ENCODE measurements at places on chromosomes 12 and 14.

GRCh38 chr14:56417173-56417572 lies 162.4 kb upstream of the TMEM260 start:
- no peak for DNase-seq

DNA sequence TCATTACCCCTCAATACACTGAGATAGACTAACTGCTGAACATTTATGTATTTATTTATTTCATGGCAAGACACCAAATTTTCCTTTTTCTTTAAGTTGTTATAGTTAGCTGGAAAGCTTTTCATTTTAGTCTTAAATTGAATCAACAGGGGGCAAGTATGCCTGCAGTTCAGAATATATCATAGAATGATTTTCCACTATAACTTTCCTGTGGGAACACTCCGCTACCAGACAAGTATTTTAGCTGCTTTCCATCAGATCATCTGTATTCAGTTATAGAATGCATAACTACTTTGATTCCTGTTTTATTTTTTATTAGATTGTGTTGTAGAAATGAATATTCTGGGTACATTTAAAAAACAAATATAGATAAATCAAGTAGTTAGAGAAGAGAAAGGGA lies 102.0 kb downstream of the SLC6A15 start:
- DNase-seq = no peak

GRCh38 chr14:76098047-76098446 lies 53.7 kb upstream of the GPATCH2L start:
- DNase-seq = no peak

- DNase-seq = no peak
Observed at GRCh38 chr12:106285982-106286381, 16.6 kb upstream of the TCP11L2 start.

GRCh38 chr14:105682956-105683570 lies 156.7 kb downstream of the TMEM121 start:
- DNase-seq = no peak

DNA sequence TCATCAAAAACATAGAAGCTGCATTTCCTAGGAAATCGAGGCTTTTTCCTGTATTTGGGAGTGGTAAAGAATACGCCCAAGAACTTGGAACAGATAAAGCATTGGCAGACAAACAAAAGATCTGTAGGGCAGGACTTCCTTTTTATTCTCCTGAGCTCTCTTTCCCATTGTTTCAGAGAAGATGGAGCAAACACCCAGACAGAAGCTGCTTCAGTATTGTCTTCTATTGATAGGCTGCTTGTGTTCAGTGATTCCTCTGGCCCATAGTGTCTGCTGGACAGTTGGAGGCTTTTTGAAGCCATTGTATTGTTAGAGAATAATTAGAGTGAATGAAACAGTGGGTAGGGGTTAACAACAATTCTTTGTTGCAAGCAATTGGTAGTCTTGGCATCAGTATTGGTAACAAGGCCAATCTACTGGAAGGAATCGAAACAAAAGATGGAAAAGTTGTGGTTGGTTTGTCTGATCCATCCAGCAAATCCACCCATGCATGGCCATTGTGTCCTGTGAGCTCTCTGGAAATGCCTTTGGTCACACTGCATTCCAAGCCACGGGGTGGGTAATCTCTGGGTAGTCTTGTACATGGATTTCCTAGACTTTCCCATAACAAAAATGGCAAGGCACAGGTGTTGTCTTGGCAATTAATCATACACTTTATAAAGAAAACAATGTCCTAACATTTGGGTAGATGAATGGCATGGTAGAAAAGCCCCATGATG lies 424.8 kb downstream of the RAD51B start:
- no peak for DNase-seq

DNA sequence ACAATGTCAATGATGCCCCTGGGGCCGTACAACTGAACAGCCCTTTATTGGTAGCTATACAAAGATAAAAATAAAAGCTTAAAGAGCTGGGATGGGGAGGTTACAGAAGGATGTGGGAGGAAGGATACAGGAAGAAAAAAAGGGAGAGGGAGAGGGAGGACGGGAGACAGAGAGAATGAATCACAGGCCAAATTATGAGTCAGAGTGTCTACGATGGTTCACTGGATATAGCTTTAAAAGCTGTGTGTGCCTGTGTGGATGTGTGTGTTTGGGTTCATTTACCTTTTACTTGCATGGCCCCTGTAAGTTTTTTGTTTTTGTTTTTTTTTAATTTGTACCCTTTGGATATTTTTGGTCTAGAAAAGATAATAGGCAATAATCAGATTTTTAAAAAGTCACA lies 111.9 kb downstream of the CCDC60 start:
- DNase-seq = no peak

DNA sequence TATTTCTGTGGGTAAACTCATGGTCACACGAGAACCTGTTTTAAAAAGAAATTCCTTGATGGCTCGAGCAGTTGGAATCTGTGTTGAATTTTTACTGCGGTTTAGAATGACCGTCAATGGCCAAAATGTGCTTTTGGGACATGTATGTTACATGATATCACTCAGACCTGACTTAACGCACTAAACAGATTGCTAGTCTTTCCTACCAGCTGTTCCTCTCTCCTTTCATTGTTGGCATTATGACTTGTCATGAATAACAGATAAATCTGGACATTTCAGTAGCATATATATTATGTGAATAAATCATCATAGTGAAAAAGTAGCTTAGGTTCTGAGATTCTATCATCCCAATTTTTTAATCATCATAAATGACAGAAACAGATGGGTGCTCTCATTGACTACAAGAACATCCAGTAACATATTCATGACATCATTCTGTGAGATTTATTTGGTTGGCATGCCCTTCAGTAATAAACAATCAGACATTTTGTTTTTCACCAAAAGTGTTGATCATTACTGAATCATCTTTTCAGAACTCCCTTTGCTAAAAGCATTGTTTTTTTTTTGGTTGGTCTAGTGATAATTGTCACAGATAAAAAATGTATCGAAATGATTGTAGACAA lies 57.9 kb upstream of the NAV3 start:
- no peak for DNase-seq

GRCh38 chr12:69324797-69325466 lies 23.2 kb upstream of the LYZ start:
- DNase-seq = peak; percentile 61

DNA sequence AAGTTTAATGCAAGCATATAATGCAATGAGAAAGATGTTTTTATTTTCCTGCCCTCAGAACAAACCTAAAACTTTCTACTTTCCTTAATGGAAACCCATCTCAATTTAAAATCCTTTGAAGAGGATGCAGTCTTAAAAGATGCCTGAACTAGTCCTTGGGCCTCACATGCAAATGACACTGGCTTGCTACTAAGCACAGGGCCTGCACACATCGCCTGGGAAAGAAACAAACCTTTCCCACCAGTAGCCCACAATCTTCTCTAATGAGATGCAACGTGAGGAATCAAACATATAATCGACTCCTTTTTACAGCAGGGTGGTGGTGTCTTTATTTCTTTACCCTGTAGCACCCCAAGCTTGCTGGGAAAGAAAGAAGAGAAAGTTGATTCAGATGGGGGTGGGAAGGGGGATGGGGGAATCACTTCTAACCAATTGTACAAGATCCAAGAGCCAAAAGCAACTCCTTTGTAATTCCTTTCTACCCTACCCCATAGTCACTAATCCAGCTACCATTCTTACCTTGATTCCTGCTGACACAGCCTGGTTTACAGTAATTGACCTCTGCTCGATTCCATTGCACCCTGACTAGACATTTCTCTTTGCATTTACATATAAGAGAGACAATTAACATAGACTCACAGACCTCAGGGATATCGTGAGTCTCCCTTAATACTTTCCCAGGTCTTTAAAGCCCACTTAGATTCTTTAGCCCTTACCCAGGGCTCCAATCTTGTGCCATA lies 69.5 kb upstream of the FERMT2 start:
- no peak for DNase-seq

DNA sequence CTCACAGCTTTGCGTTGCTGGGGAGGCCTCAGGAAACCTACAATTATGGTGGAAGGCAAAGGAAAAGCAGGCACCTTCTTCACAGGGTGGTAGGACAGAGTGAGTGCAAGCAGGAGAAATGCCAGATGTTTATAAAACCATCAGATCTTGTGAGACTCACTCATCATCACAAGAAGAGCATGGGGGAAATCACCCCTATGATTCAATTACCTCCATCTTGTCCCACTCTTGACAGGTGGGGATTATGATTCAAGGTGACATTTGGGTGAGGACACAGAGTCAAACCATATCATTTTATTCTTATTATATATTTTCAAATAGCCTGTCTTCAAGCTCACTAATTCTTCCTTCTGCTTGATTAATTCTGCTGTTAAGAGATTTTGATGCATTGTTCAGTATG lies 665.3 kb downstream of the TRHDE start:
- no peak for DNase-seq

GRCh38 chr14:54220071-54220703 lies 176.6 kb upstream of the CDKN3 start:
- DNase-seq = no peak

- DNase-seq = no peak
Observed at GRCh38 chr12:116263844-116264243, 13.6 kb downstream of the MED13L start.

GRCh38 chr14:80957613-80958012 lies 2.2 kb downstream of the TSHR start:
- no peak for DNase-seq

DNA sequence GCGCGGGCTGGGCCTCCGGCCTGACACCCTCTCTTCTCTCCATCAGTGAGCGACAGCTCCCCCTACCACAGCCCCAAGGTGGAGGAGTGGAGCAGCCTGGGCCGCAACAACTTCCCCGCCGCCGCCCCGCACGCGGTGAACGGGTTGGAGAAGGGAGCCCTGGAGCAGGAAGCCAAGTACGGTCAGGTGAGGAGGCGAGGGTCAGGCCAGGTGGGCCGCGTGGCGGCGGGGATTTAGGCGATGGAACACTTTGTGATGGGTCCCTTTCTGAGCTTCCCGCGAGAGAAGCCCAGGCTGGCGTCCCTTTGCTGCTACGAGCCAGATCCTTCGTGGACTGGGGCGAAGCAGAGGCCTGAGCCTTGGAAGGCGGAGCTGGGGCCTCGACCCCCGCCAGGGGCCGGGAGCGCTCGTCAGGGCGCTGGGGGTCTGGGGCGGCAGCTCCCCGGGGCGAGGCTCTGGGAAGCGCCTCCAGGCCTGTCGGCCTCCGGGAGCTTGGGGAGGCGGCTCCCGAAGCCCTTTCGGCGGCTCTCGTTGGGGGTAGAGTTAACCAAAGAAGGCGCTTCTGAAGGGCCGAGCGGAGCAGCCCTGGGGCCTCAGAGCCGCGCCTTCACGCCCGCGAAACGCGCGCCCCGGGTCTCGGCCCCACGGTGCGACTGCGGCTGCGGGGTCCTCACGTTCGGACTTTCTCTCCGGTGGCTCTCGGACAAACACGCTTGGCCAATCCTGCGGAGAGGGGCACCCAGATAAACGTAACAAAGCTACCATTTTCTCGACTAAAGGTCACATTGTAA lies 5.0 kb downstream of the PAX9 start:
- no peak for DNase-seq

- DNase-seq = no peak
Observed at GRCh38 chr12:50614167-50614759, 109.5 kb downstream of the DIP2B start.

DNA sequence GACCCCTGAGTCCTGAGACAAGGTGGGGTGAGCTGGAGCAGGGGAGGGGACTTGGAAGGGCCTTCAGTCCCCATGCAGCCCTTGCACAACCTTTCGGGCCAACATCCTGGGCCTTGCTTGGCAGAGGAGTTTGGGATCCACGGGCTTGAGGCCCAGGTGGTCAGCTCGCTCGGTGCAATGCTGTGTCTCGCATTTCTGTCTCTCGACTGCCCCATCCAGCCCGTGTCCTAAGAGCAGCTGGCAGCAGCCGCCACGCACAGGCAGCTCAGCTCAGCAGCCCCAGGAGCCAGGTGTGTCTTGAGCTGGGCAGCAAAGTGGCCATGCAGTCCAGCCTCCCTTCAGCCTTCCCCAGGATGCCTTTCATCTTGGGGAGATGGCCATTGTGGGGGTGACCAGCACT lies 10.8 kb downstream of the PACS2 start:
- DNase-seq = no peak

- DNase-seq = no peak
Observed at GRCh38 chr12:101459642-101460346, 15.3 kb upstream of the SPIC start.

- DNase-seq = no peak
Observed at GRCh38 chr12:78331753-78332152, 501.1 kb downstream of the NAV3 start.

DNA sequence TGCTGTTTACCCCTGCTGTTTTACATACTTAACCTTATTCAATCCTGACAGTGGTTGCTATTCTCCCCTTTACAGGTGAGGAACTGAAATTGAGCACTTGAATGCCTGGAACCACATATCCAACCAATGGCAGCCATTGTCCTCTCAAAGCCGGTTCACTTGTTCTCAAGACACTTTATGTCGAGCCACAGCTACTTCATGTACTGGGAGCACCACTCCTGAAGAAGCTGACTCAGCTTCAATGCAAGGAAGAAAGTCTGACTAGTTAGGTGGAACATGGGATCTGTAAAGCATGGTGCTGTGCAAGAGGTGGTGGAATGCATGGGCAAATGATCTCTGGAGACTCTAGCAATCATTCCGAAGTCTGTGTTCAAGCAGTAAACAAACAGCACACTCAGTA lies 113.9 kb upstream of the CPM start:
- DNase-seq = no peak

GRCh38 chr14:97180304-97181200 lies 383.4 kb downstream of the VRK1 start:
- no peak for DNase-seq

DNA sequence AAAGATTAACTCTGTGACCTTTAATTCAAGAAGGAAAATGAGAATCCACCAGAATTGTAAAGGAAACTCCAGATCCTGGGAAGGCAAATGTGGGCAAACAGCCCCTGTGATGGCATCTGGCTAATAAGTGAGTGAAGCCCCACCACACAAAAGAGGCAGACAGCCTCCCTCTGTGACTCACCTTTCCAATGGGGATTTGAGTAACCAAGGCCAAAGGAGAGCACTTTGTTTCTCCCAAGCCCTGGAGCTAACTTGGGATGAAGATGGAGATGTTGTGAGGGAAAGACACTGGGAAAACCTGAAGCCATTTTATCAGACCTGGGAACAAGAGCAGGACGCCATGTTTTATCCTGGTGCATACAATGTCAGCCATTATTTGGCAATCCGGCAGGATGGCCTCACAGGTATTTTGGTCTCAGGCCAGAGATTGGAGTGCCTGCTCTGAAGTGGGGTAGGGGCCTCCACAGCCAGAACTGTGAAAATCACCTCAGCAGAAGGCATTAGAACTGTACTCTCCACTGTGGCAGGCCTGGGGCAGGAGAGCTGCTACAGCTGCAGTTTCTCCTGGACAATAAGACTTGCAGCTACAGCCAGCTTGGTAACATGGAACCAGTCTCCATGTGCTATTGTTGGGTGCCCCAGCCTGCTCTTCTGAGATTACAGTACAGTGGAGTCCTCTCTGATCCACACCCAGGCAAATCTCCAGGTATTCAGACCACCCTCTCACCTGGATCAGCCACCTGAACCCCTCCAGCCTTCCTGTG lies 96.6 kb upstream of the PCED1B start:
- DNase-seq = no peak

DNA sequence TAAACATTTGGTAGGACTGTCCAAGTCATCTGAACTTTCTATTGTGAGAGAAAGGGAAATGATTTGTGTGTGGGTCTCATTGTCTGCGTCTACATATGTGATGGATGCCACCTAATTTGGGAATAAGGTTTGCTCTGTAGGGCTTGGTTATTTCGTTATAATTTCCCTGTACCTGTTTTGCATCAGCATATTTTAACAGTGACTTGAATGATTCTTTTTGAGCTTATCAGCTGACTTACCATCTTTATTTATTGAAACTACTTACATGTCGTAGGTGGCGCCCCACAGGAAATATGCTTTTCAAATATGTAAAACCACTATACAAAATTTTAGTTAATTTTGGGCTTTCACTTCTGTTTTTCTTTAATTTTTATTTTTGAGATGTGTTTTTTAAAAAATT lies 56.5 kb upstream of the BCAT1 start:
- DNase-seq = no peak

All from hematopoietic multipotent progenitor cell treated with erythropoietin and hydrocortisone succinate and interleukin-3 and kit ligand, for 6 days (in vitro differentiated cells).